ENCODE measurements at places on chromosomes 12 and 14.
A peak's percentile ranks its signal among the peaks of the same experiment; 100 is the strongest.

DNA sequence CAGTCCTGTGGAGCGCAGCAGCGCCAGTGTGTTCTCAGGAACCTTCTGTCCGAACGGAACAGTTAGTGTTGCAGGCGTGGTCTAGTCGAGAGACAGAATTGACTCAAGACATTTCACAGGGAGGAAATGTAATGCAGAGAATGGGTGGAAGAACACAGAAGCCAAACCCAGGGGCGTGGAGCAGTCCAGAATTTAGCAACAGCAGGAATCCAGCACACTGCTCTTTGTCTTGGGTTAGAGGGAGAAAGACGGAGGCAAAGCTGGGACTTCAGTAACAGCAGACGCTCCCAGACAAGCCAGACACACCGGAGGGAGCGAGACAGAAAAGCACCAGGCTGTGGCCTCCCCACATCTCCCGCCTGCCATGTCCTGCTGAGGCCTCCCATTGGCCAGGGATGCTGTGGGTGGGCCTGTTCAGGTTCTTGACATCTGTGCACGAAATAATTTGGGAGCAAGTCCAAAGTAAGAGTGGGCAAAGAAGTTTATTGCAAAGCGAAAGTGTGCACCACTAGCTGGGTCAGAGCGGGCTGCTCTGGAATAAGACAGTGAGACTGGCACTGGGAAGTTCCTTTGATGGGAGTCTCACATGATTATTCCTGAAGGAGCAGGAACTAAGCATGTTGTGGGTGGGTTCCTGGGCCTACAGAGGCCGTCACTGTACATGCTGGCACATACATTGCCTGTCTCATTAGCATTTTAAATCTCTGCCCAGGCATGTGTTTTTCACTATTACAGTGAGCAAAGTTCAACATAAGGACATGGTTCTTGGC, 339.3 kb upstream of the SFSWAP start:
- DNase-seq = no peak

DNA sequence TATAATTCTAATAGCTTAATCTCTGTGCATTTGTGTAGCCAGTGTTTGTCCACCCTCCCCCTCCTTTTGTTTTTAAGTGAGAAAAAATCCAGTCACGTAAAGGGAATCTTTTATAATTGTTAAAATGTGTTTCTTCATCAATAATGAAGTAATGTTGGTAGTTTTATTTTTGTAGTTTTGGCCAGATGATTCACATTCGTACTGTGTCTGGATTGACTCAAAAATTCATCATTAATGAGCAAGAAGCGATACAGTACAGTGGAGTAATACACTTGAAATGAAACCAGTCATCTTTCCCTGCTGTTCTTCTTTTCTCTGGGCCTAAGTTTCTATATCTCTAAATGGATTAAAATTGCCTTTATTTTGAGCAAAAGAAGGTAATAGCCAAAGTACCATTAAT, 86.5 kb downstream of the SRGAP1 start:
- DNase-seq = no peak

DNA sequence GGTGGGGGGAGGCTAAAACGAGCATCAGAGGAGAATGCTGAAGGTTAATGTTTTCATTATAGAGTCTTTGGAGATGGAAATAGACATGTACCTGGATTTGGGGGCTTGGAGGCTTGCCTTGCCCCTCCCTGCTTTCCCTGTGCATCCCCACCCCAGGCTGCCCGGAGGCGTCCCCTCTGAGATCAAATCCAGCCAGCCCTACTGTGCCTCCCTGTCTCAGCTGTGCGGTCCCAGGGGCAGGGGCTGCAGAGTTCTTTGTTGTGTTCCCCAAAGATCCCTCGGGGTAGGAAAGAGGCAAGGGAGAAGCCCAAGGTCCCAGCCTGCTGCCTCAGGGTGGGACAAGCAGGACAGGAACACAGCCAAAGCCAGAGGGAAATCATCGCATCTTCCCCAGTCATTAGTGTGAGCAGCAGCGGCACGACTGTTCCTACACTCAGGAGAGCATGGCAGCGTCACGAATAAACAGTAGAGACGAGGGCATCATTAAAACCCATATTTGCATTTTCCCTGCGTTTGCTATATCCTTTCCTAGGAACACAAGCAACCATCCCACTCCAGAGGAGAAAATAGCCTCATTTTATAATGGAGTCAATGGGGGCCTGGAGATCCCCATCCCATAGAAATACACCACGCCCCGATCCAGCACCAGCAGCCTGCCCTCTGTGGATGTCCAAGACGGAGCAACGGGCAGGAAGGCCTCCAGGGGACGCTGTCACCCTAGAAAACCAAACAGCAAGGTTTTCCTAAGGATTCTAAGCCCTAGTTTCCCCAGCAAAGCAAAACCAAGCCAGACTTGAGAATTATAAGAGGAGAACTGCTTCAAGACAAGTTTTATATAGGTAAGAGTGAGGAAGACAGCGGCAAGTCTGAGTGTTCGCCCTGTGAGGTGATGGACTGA, 32.4 kb downstream of the ANO2 start:
- no peak for DNase-seq

DNA sequence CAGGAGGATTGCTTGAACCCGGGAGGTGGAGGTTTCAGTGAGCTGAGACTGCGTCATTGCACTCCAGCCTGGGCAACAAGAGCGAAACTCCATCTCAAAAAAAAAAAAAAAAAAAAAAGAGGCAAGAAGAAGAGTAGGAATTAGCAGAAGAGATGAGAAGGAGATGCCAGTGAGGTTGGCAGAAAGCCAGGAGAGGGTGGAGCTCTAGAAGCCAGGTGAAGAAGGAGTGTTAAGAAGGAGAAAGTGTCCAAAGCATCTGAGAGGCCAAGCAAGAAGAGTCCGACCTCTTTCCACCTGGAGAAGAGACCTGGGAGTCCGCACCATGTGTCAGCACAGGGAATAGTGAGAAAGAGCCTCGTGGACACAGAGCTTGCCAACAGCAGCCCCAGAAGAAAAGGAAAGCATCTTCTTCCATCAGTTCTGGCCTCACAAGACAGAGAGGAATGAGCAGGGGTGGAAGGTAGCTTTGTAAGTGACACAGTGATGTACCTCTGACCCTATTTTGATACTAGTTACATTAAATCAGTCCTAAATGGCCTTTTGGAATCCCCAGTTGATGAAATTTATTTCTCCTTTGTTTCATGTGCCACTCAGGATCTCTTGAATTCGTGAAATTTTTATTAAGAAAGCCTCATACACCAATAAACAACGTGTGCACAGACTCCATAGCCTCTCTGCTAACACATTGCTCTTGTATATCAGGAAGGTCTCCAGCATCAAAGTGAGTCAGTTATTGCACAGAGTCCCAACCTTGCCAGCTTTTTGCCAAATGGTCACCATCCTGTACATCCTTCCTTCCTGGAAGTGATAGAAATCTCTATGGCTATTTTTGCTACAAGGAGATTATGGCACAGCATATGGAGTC, 70.6 kb downstream of the SAMD4A start:
- DNase-seq = no peak

- no peak for DNase-seq
Observed at GRCh38 chr12:724194-724855, 28.1 kb upstream of the WNK1 start.

DNA sequence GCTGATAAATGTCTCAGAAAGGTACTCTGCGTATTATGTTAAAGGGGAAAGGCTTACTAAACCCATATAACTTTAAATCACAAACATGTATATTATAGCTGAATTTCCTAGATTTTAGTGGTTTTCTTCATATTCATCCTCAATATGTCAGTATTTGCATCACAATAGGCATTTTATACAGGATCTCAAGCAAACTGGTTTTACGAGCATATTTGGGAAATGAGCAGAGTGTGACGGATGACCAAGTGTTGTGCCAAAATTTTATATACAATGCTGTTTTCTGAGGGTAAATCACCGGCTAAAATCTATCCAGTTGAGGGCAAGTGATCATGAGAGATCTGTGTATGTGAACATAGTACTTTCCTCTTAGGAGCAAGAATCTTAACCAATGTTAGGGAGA, 8.4 kb downstream of the CPM start:
- DNase-seq = no peak

GRCh38 chr12:2384533-2385351, 332.0 kb downstream of the CACNA1C start:
- DNase-seq = no peak

GRCh38 chr12:91922139-91922538, 223.5 kb downstream of the BTG1 start:
- no peak for DNase-seq

DNA sequence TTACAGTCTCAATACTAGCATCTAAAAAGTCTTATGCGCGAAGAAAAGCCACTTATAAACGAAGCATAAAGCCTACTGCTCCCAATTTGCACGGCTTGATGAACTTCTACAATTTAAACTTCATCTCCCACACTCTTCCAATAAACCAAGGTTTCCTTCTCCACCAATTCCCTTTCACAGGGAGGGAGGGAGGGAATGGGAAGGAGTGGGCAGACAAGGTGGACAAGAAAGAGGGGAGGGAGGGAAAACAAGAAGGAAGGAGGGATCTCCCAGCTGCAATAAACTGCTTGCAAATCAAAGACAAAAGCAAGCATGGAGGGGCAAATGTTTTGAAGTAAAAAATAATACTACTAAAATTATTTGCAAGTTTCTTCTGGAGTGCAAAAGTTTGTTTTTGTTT, 64.5 kb downstream of the MED13L start:
- no peak for DNase-seq

DNA sequence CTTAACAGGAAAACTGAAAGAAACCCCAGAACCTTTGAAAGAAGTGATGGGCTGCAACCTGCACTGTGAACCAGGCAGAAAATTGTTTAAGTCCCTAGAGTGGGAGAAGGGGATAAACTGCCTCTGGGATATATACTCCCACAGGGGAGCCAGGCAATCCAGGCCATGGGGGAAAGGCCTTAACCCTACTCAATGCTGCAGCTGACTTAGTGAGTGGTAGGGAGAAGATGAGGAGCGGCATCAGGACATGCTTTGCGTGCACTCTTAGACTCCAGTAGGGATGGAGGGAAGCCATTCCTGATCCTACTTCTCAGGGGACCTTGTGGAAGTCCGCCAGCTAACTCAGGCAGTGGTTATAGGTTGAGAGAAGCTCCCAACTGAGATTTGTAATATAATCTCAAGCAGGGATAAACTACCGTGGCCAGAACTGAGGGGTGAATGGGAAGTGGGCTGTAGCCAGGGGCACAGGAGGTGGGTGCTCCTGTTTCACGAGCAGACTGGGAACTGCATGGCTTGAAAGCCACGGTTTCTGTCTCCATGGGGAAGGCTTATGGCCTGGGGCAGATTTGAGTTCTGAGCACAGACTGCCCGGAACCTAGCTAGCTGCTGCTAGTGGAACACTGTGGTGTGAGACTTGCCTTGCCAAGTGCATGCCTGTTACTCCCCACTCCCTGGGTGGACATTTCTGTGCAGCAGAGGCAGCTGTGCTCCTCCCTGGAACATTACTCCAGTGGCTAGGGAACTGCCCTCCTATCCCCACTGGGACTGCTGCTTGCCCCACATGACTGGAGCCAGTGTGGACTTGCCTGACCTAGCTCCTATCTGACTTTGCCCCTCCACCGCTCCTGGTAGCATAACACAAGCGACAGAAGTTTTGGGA, 119.2 kb upstream of the SCAF11 start:
- no peak for DNase-seq

GRCh38 chr12:54262403-54262925, 17.5 kb downstream of the CBX5 start:
- DNase-seq = no peak

DNA sequence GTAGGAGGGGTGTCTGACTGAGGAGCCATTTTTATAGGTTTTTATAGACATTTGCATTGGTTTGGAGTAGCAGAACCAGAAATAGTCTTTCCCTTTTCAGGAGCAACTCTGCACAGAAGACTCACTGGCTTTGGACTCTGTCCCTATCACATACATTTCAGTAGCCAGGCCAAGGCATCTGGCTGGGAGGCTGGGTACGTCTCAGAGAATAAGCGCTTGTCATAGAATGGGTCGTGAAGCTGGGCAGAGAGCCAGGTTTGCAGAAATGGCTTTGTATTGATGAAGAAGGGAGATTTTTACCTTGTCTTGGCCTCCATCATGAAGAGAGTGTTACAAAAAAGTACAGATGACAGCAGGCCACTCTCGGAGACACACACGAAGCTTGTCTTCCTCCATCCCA, 98.6 kb downstream of the CACNA1C start:
- no peak for DNase-seq

GRCh38 chr14:73888460-73888725, 1.7 kb downstream of the ZNF410 start:
- no peak for DNase-seq

- no peak for DNase-seq
Observed at GRCh38 chr14:51602310-51602709, 49.4 kb upstream of the FRMD6 start.

GRCh38 chr14:103716091-103716801, 636 bp downstream of the ZFYVE21 start:
- DNase-seq = no peak

- no peak for DNase-seq
Observed at GRCh38 chr12:83106873-83107272, 420.2 kb downstream of the TMTC2 start.

DNA sequence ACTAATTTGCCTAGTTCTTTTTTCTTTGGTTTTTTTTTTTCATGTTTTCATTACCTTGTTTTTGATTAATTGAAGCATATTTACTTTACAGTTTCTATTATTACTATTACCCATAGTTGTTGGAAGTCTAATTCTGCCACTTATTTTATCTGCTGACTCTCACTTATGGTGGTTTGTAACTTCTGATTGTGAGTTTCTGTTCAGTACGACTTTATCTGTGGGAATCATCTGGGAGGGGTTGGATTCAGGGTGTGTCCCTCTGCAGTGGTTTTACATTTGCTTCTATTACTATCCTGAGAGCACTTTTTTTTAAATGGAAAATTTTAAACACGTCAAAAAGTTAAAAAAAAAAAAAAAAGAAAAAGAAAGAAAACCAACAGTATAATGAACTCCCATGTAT, 26.4 kb upstream of the SOS2 start:
- DNase-seq = no peak

GRCh38 chr14:100841761-100842403, 16.0 kb downstream of the MEG3 start:
- peak; percentile 96 for DNase-seq

GRCh38 chr12:130179621-130180020, 17.4 kb downstream of the FZD10 start:
- DNase-seq = no peak

- no peak for DNase-seq
Observed at GRCh38 chr12:118188690-118189371, 52.9 kb downstream of the PEBP1 start.

GRCh38 chr14:50363714-50364111, 33.0 kb downstream of the CDKL1 start:
- no peak for DNase-seq

- no peak for DNase-seq
Observed at GRCh38 chr12:9032202-9032964, 43.0 kb downstream of the KLRG1 start.

DNA sequence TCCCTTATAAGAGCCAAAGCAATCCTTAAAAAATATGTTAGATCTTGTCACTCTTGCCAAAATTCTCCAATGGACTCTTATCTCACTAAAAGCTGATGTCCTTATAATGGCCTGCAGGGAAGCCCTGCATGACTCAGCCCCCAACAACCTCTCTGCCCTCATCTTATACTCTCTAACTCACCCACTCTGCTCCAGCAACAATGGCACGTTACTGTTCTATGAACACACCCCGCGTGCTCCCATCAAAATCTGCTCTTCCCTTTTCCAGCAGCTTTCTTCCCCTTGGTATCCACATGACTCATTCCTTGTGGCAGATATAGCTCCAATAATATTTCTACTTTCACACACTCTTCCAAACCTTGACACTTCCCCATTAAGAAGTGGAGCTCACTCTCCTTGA, 108.1 kb downstream of the DENND5B start:
- no peak for DNase-seq

- DNase-seq = no peak
Observed at GRCh38 chr12:10617863-10618262, 4.5 kb upstream of the MAGOHB start.
